MM.1S (cell line): ENCODE measurements at places on chromosomes 1 and 21.

DNA sequence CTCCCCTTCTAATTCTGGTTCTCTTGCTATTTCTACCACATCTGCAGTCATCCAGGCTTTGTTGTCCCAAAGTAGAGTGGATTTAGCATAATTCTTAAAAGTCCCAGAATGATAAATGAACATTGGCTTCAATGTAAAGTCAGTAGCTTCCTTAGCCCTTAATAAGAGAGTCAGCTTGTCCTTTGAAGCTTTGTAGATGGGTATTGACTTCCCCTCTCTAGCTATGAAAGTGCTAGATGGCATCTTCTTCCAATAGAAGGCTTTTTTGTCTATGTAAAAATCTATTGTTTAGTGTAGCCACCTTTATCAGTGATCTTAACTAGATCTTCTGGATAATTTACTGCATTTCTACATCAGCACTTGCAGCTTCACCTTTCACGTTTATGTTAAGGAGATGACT, 181.4 kb upstream of the B3GALT2 start:
- no peaks in the 10 kb centered on the region for H3K4me1 ChIP-seq
- no peaks in the 10 kb centered on the region for H3K27me3 ChIP-seq
- no peaks in the 10 kb centered on the region for H3K36me3 ChIP-seq
- no peak overlapping the region for H3K4me3 ChIP-seq

- peaks cover 91% of the 10 kb centered on the region for H3K27me3 ChIP-seq
- no peak overlapping the region for H3K27ac ChIP-seq
- no peak overlapping the region for H3K4me3 ChIP-seq
- no peak for DNase-seq
- no peaks in the 10 kb centered on the region for H3K36me3 ChIP-seq
These were observed 83.2 kb downstream of the PTPRU start for GRCh38 chr1:29319300-29320110.

DNA sequence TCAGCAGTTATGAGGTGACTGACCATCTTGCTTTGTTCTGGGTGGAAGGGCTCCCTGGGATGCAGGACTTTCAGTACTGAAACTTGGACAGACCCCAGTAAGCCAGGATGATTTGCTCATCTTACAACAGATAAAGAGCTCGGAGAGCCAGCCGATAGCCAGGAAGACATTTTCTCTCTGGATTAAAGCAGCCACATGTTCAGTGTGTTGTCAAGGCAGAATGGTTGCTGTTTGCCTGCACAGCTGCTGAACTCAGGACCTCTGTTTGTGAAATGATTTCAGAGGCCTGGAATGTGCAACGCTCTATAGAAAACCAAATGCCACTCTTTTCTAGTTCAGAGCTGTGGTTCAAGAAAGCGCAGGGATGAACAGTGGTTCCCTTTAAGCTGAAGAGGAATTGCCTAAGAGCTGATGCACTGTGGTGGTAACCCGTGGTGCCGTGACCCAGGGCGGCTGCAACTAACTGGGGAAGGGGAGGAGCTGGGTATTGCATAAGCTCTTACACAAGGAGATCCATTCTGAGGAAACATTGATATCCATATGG, 40.7 kb downstream of the CASQ2 start:
- no peaks in the 10 kb centered on the region for H3K27me3 ChIP-seq
- H3K27ac ChIP-seq: no peak overlapping the region
- H3K36me3 ChIP-seq: no peaks in the 10 kb centered on the region
- DNase-seq: no peak

GRCh38 chr1:3611170-3612019, at the start of gene MEGF6:
TSS of gene MEGF6 (minus strand) at chr1:3611508. CDS start at chr1:3611268, 240 bp downstream.
- no peak within 1 kb of the TSS for H3K4me3 ChIP-seq
- no peak for DNase-seq
- H3K36me3 ChIP-seq: no peaks in the 10 kb centered on the region
- no peaks in the 10 kb centered on the region for H3K4me1 ChIP-seq
- H3K27me3 ChIP-seq: peaks cover 96% of the 10 kb centered on the region

DNA sequence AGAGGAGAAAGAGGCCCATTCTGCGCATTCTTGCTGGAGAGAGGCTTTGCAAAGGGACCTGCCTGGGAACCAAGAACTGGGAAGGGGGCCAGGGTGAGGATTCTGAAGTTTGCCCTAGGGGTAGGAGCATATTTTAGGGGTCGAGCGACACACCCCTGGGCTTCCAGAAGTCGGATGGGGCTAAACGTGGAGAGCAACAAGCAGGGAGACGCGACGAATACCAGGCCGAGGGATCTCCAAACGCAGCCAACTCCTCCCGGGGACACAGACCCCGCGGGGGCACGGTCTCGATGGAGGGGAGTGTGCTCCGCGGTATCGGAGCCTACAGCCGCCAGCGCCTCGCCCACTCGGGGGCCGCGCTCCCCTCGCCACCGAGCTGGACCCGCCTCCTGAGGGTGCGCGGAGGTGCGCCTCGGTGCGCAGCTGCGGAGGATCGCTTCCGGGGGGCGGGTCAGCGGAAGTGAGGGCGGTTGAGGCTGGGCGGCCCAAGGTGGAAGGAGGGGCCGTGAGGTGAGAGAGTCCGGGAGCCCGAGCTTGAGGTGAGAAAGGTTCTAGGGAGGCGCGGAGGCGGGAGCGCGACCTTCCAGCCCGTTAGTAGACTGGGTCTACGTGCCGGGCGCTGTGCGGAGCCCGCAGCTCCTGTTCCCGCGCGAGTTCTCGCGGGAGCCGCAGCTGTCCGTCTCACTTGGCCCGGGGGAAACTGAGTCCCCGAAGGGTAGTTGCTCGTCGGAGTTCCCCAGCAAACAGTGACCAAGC, at the start of gene MTFR1L:
Gene MTFR1L, plus strand, starts transcription at position 464 of the 756 bp plus-strand sequence. CDS start 3,151 bp downstream, outside the sequence.
- no peaks in the 10 kb centered on the region for H3K36me3 ChIP-seq
- H3K4me1 ChIP-seq: peaks cover 11% of the 10 kb centered on the region
- peak within 1 kb of the TSS; percentile 78; the same call in 1 of the 2 replicates for H3K27ac ChIP-seq

- no peaks in the 10 kb centered on the region for H3K36me3 ChIP-seq
- no peaks in the 10 kb centered on the region for H3K27me3 ChIP-seq
- no peaks in the 10 kb centered on the region for H3K4me1 ChIP-seq
- DNase-seq: no peak
- no peak overlapping the region for H3K27ac ChIP-seq
- H3K4me3 ChIP-seq: no peak overlapping the region
These were observed 434.2 kb downstream of the RWDD3 start for GRCh38 chr1:95668165-95668564.

DNA sequence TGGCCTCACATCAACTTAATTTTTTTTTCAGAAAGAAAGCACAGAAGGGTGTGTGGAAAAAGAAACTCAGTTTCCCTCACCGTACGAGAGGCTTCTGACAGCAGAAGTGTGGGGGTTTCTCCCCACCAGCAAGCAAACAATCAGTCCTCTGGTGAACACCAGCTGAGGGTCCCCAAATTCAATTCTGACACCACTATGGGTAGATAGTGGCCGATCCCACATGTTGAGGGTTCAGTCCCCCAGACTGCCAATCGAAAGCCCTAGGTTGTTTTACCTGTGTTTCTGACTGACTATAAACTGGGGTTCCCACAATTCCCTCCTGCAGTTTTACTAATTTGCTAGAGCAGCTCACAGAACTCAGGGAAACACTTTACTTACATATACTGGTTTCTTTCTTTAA, 2.1 kb downstream of the IFI6 start:
- H3K27ac ChIP-seq: no peak overlapping the region
- no peak for DNase-seq
- H3K4me1 ChIP-seq: peaks cover 17% of the 10 kb centered on the region; the same call in 1 of the 2 replicates
- H3K4me3 ChIP-seq: no peak overlapping the region

- no peak overlapping the region for H3K27ac ChIP-seq
- H3K4me1 ChIP-seq: peaks cover 61% of the 10 kb centered on the region
- no peaks in the 10 kb centered on the region for H3K27me3 ChIP-seq
- peak; percentile 87 for DNase-seq
- H3K36me3 ChIP-seq: no peaks in the 10 kb centered on the region
- no peak overlapping the region for H3K4me3 ChIP-seq
These were observed 76.8 kb downstream of the CD46 start for GRCh38 chr1:207828485-207829158.

DNA sequence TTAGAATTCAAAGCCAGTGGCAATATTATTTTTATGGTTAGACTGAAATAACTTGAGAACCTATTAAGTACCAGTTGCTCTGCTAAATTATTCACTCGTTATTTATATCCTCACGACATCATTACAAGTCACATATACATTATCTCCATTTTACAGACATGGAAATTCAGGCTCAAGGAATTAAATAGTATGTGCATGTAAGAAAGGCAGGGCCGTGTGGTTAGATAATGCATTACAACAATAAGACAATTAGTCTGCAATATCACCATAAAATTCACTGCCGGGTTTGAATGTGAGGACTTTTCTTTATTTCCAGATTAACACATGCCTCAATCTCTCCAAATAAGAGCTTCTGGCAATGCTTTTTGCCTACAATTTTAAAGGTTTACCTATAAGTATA, 523.4 kb downstream of the PTBP2 start:
- H3K27me3 ChIP-seq: no peaks in the 10 kb centered on the region
- H3K36me3 ChIP-seq: no peaks in the 10 kb centered on the region
- H3K4me3 ChIP-seq: no peak overlapping the region
- DNase-seq: no peak

DNA sequence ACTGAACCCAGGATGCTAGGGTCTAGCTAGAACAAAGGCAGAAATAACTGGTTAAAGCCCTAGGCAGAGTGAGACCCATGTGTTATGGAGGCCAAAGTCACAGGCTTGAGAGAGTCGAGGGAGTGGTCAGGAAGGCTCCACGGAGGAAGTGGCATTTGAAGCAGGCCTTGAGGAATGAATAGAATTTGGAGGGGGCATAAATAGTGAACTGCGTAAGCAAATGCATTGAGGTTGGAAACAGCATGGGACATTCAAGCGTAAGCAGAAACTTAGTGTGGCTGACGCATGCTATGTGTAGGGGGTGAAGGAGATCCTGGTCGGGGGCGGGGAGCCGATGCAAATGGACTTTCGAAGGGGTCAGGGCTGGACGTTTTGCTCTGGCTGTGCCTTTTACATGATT, 11.5 kb downstream of the AZIN2 start:
- no peak for DNase-seq
- H3K4me3 ChIP-seq: no peak overlapping the region
- H3K27ac ChIP-seq: no peak overlapping the region
- H3K27me3 ChIP-seq: no peaks in the 10 kb centered on the region

DNA sequence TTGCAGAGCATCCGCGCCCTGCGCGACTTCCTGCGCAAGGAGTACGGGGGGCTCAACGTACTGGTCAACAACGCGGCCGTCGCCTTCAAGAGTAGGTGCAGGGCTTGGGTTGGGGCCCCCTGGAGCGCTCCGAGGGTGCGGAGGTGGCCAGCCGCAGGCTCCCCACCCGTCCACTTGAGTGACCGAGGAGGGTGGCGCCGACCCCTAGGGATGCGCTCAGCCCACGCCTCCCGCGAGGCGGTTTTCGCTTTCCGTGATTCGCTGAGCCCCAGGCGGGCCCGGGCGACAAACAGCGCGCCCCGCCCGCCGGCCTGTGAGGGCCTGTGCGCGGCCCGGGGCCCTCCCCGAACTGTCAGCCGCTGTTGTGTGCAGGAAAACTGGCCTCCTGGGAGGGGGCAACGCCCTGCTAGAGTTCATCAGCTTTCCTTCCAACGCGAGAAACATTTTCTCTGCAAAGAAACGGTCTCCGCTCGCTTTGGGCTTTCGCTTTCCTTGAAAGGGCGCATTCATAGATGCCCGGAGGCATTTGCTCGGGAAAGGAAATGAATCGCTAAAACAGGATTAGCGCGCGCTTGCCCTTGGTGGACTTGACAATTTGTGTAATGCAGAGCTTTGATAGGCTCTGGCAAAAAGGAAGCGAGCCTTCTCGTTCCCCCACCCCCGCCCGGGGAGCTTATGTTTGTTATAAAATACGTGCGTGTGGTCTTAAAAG, 668 bp downstream of the CBR3 start:
- H3K4me3 ChIP-seq: peak overlapping the region; percentile 79
- H3K36me3 ChIP-seq: no peaks in the 10 kb centered on the region
- peak overlapping the region; percentile 45; the same call in 1 of the 2 replicates for H3K27ac ChIP-seq
- DNase-seq: peak; percentile 84
- peaks cover 16% of the 10 kb centered on the region; the same call in 1 of the 2 replicates for H3K27me3 ChIP-seq
- H3K4me1 ChIP-seq: peaks cover 12% of the 10 kb centered on the region; the same call in 1 of the 2 replicates

DNA sequence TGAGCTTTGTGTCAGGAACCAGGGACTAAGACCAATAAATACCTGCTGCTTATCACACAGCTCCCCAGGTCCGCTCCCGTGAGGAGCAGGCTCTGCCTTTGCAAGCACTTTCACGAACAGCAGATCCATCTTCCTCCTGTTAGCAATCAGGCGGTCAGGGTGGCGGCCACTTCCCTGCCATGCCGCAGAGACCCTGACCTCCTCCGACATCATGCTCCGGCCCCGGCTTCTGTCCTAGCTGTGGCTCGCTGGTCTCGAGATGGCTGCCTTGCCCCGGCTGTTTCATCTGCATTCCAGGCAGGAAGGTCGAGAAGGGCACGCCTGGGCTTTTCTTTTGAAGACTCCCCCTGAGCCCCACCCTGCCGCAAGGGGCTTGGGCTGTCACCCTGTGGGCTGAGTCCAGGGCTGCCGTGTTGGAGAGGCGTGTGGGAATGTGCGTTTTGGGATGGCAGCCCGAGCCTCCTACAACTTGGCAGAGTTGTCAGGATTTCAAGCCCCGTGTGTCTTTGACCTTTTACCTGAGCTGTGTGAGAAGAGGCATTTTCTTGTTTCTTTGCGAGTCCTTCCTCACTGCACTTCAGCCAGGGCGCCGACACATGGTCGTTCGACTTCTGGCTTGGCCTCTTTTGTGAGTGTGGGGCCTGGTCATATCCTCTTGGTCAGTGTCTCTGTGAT, 59.5 kb downstream of the AGPAT3 start:
- H3K4me3 ChIP-seq: no peak overlapping the region
- H3K4me1 ChIP-seq: no peaks in the 10 kb centered on the region
- no peaks in the 10 kb centered on the region; the same call in 1 of the 2 replicates for H3K36me3 ChIP-seq
- H3K27me3 ChIP-seq: no peaks in the 10 kb centered on the region
- no peak overlapping the region for H3K27ac ChIP-seq

- DNase-seq: no peak
- no peak overlapping the region for H3K27ac ChIP-seq
These were observed 24.8 kb downstream of the HSD11B1 start for GRCh38 chr1:209729436-209729835.

DNA sequence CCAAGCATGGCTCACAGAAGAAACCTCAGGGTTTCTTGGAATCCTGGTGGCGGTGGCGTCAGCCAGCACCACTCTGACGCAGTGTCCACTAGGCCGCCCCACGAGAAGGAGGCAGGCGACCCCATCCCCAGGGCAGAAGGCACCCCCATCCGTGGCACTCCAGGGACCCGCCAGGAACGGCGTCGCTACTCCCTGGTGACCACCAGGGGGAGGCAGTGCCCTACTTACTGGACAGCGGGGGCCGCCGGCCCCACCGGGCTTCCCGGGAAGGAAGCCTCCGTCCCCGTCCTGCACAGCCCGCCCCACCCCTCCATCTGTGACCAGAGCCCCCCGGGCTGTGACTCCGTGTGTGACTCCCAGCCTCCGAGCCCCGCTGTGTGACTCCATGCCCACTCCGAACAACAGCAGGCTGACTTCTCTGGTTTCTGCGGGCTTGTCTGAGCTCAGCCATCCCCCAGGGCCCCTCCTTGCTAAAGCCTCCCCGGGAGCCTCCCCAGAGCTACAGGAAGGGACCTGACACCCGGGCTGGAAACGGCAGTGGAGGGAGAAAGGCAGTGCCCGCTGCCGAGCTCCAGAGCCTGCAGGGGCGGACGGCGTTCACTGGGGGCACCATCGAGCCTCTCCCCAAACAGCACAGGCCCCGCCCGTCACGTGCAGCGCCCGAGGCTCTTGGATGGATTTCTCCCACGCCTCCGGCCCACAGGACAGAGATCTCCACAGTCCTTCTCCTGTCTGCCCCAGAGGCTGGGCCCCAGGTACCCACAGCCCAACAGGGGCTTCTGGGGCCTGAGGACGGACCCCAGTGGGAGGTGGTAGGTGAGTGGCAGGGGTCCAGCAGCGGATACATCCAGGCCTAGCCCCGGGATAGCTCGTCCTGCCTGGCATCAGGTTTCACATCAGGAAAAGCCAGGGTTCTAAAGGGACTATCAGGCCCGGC, 21.1 kb downstream of the KIF17 start:
- H3K4me3 ChIP-seq: peak overlapping the region; percentile 74
- no peaks in the 10 kb centered on the region for H3K36me3 ChIP-seq
- H3K4me1 ChIP-seq: no peaks in the 10 kb centered on the region
- H3K27ac ChIP-seq: no peak overlapping the region
- peaks cover 70% of the 10 kb centered on the region for H3K27me3 ChIP-seq
- DNase-seq: peak; percentile 64
